Ammon's horn (tissue), 1 donor: ENCODE measurements at places on chromosomes 5 and 9.

- no peak for DNase-seq
Observed at GRCh38 chr9:92965759-92966517, 18.6 kb downstream of the FGD3 start.

DNA sequence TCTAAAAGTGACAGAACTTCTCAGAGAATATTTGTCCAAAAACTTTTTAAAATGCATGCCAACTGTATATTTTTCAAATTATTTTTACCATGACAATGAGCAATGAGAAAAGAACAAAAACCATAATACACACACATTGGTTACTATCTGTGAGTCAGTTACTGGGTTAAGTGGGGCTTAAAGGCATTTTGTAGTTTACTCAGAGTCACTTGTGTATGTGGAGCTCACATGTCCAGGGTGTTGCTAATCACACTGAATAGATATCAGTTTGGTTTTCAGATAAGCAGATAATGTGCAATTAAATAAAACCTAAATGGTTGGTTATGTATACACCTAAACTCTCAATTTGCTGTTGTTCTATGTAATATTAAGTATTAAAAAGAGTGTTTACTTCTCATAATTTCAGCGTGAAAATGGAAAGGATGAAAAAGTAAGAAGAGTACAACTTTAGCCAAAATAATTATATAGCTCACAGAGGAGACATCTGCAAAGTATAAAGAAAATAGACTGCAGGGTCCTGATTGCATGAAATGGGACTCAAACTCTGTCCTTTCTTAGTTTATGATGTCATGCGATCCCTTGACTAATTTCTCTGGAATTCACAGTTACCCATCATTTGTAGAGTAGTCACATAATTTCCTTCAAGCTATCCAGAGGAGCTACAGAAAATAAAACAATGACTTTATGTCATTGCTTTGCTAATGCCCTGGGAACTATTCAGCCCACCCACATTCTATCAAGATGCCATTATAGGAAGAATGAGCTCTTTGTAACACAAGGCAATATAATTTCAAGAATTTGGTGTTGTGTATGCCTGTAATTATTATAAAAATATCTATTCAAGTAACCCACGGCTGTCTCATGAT, 388.0 kb upstream of the ZNF608 start:
- DNase-seq = no peak

- DNase-seq = no peak
Observed at GRCh38 chr5:57193757-57194413, 20.0 kb downstream of the GPBP1 start.

- no peak for DNase-seq
Observed at GRCh38 chr9:17216011-17216410, 81.2 kb downstream of the CNTLN start.

- no peak for DNase-seq
Observed at GRCh38 chr9:128919402-128920089, 1.2 kb upstream of the PHYHD1 start.

DNA sequence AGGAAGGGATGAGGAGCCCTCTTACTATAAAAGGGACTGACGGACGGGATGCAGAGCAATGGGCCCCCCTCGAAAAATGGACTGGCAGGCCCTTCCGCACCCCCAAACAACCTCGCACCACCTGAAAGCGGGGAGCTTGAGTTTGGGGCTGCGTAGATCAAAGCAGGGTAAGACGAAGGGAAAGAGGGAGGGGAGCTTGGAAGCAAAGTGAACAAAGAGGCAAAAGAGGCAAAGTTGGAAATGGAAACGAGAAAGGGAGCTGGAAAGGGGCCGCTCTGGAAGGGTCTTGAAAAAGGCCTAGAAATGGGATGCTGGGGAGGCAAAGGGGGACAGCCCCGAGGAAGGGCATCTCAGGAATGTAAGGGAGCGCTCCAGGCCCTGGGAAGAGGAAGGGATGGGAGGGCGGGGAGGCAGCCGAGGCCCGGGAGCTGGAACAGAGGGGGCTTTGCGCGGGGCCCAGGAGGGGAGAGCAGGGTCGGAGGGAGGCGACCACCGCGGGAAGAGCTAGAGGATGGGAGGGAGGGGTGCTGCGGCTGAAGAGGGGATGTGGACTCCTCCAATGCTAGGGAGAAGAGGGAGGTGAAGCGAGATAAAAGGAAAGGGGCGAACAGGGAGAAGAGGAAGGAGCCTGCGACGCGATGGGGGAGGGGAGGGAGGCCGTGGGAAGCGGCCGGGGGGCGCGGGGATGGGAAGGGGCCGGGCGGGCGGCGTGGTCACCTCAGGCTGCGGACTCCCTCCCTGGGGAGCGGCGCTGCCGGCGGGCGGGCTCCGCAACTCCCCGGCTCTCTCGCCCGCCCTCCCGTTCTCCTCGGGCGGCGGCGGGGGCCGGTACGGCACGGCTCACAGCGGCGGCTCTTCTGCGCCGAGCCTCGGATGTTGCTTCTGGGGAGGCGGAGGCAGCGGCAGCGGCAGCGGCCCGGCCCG, 577 bp downstream of the RNF145 start:
- DNase-seq = peak; percentile 39

GRCh38 chr5:98231089-98231488, 542.4 kb upstream of the RGMB start:
- DNase-seq = no peak

DNA sequence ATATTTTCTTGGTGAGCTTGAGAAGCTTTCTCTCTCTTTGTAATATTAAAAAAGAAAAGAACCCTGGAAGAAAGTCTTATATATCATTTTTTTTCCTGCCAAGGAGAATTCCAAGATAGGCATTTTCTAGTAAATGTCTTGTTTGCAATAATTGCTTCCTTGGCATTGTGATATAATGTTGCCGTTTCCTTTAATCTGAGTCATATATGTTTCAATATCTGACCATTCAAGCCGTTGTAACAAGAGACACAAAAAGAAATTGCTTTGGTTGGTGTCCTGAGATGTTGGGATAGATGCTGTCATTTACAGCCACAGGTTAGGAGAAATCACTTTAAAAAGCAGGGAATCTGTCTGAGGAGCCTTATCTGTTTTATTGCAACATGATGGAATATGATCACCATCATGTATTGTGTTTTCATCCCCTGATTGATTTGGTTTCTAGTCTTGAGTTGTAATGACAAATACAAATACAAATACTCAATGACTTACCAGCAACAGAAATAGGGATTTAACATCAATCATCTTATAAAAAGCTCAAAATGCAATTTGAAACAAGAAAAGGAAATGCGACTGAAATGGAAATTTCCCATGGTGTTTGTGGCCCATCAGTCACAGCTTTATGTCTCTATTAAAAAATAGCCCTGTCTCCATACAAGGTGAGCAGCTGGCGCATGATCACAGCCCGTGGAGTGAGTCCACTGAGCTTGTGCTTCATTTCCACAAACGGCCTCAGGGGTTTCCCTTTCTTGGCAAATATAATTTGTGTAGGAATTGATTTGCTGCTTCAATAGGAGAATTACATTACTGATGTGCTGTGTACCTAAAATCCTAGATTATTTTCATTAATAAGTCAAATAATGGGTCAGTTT, 250.1 kb upstream of the TRPC7 start:
- DNase-seq = no peak

DNA sequence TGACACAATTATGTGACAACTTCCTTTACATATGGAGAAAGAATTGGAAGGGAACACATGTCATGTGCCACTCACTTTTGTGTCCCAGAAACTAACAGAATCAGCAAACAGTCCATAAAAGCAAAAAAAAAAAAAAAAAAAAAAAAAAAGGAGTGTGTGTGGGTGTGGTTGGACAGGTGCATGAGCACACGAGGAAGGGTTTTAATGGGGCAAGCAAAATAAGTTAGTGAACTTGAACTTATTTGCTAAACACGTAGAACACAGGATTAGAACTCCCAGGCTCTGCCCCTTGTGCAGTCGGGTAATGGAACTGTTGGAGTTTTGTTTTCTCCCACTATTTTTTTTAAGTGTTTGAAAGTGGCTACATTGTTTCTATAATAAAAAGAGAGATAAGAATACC, 74.8 kb upstream of the PJA2 start:
- no peak for DNase-seq

DNA sequence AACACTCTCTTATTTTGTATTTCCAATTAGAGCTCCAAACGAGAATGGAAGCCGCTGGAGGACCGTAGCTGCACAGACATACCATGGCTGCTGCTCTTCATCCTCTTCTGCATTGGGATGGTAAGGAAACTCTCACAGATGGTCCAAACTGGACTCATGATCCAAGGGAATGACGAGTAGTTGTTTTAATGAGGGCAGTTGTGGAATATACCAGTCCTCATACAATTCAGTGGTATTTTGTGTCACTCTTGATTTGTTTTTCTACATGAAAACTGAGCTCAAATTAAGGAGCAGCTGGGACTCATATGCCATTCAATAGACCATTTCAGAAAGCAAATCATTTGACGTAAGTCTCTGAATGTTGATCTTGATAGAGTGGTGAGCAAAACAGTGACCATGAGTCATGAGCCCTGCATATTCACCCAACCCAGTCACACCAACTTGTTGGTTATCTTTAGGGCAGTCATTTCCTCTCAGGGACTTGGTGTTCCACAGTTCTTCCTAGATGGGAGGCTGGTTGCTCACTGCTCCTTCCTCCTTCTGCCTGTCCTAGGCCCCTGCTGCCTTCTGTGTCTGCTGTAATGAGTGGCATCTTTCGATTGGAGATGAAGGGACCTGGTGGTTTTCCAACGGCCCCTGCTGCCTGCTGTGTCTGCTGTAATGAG, 54.9 kb downstream of the SLC44A1 start:
- DNase-seq = peak; percentile 67

DNA sequence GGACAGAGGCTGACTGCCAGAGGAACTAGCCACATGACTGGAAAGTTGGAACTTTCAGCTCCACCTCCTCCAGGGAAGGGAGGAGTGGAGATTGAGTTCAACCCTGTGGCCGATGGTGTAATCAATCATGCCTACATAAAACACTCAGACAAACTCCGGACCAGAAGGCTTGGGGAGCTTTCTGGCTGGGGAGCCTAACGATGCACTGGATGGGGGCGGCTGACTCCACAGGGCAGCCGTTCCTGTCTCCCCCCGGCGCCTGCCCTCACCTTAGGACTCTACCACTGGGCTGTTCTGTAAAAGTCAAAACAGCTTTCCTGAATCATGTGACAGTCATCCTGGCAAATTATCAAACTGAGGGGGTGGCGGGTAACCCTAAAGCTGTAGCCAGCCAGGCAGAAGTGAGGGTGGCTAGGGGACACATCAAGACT, 58.0 kb downstream of the GOLM1 start:
- DNase-seq = no peak

- no peak for DNase-seq
Observed at GRCh38 chr9:108166519-108166918, 677.0 kb upstream of the KLF4 start.

DNA sequence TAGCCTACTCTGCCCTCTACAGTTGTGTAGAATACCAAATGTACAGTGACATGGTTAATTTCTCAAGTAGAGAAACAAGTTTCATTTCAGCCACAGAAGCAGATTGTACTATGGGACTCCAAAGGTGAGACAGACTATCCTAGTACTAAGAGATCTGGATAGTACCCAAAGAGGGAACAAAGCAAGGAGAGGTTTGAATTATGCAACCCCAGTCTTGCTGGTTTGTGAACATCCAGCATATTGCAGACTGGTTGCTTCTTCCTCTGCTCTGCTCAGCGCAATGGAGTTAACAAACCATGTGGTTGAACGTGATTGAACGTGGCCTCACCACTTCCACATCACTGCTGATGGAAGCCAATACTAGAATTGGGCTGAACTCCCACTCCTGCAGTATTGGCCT, 43.3 kb upstream of the ALDOB start:
- DNase-seq = no peak

- DNase-seq = no peak
Observed at GRCh38 chr5:174101195-174101730, 55.8 kb downstream of the NSG2 start.

DNA sequence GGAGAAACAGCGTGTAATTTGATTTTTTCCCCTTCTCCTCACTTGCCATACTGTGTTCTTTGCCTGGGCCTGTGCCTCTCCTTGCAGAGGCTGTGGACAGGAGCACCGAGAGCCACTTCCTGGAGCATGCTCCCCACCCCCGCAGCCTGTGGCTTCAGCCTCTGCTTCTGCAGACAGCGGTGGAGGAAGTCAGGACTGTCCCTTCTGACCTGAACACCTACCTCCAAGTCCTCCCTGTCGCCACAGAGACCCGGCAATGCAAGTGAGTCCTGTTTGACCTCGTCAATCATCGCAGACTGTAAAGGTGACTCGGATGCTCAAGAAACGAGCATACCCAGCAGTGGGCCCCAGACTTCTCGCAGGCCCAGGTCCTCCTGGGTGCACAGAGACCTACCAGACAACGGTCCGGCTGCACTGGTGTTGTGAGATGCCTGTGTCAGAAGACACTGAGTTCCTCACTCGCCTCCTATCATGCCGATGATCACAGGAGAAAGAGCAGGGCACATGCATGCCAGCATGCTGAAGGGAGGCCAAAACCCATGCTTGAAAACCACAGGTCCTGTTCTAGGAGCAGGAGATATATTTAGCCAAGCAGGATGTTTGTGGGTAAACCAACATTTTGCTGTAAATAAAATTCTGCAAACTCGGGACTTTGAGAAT, 198.8 kb downstream of the AUH start:
- DNase-seq = peak; percentile 76

DNA sequence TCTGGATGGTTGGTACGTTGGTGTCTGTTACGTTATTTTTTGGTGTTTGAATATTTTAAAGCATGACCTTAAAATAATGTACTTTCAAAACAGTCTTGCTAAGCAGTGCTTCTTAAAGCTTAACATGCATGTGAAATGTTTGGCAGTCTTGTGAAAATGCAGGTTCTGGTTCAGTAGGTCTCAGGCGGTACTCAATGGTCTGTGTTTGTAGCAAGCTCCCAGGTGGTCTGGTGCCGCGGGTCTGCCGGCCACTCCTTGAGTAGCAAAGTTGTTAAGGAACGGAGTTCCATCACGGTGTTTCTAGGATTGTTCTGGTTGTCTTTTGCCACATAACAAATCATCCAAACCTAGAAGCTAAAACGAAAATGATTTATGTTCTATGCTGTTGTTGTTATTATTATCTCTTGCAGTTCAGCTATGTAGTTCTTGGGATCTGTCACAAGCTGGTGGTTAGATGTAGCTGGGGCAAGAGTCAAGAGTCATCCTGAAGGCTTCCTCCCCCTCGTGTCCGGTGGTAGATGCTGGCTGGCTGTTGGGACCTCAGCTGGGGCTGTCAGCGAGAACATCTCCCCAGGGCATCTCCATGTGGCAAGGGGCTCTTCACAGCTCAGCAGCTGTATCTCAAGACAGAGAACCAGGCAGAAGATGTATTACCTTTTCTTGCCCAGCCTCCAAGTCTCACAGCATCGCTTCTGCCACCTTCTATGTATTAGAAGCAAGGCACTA, 186.8 kb downstream of the PALM2AKAP2 start:
- DNase-seq = no peak

GRCh38 chr5:125798307-125798706, 624.9 kb upstream of the GRAMD2B start:
- no peak for DNase-seq

DNA sequence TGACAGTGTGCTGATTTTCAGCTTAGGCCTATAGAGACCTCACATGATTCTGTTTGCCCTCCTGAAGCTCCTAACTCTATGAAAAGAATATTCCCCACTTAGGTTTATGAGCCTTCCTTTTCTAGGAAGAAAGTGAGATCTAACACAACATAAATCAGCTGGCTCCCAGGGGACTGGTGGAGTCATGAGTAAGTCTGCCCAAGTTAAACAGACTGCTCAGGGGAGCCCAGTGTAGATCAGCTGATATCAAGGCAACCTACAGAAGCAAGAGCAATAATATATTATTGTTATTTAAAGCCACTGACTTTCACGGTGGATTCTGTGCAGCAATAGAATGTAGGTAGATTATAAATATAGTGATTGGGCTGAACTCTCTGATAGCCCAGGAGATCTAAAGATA, 1978.6 kb upstream of the CDH6 start:
- DNase-seq = no peak
